ENCODE measurements at places on chromosomes 7 and 10. TPM values are rescaled to one million over a fixed set of nuclear protein-coding genes. Genes with fewer than 3 reads are reported as not detected.

- no peak for DNase-seq
Measured at GRCh38 chr10:124738441-124738840, 5.7 kb downstream of the FAM53B start.

DNA sequence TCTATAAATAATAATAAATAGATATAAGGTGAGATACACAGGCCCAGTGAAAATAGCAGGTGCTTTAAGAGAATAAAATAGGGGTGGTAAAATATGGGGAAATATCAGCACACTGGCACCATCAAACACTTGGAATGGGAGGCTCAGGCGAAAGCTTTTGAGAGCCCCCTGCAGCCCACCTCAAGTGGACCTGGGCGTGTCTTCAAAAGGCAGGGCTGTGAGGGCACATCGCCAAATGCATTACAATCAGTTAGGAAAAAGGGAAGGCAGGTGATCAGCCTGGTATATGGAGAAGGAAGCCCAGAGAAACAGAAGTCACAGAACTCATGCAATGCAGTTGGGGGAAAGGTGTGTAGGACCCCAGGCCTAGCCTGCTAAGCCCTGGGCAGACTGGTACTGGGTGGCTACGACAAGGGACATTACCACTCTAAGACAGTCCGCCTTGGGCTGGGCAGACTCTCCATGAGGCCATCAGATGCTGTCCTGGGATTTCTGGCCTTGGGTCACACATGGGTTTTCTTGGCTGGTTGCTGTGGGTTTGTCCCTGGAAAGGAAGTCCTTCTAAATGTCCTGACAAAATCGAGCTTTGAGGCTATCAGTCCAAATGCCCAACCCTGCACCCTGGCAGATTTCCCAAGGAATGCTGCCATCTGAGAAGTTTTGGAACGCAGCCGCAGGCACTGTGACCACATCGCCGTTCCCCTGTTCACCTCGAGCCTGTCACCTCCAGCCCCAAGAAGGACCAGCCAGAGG lies 330.6 kb downstream of the GRID1 start:
- DNase-seq: no peak

STOX1 gene
- not detected for total RNA-seq

DNA sequence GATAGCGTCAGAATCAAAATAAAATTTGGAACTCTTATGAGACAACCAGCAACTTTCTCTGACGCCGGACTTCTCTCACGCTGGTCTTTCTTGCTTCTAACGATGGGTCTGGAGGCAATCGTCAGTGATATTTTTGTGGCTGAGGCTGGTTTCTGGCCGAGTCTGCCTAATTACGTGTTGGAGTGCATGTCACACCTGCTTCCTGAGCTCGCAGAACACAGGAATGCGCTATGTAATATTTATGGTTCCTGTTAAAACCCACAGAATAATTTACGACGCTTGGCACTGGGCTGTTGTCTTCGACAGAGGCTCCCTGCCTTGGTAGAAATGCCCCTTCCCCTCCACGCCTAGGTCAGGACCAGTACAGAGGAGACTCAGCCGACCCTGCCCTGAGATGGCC lies 64.9 kb downstream of the NPTX2 start:
- no peak for DNase-seq

DNA sequence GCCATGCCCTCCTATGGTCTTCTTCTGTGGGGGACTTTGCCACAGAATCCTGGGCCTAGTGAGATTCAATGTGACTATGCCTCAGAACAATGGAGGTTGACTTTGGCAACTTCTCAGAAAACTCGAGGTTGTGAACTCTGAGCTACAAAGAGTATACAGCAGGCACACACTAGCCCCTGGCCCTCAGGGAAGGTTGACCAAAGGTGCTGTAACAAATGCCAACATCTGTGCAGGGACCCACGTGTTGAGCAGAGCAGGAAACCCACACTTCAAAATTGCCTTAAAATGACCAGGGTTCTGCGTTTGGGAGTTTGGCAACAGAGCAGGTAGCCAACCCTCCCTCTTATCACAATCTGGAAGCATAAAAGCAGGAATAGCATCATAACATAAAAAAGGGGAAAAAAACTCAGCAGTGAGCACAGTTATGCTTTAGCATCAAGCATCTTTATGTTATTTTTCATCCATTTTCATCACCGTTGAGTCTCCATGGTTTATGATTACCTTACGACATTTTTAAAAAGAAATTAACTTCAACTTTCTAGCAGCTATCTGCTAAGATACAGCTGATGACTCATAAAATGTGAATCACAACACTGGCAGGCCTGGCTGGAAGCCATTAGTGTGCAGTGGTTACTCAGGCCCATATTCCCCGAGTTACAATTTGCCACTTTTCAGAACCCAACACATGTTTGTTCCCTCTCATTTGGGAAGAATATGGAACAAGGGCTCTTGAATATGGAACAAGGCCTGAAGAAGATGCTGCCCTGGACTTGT lies 11.1 kb downstream of the PRLHR start:
- peak; percentile 89 for DNase-seq

FRMD4A gene
- 8.9 TPM for total RNA-seq

GRCh38 chr10:73625004-73625883 lies 16.0 kb downstream of the MYOZ1 start:
- peak; percentile 65 for DNase-seq

DNA sequence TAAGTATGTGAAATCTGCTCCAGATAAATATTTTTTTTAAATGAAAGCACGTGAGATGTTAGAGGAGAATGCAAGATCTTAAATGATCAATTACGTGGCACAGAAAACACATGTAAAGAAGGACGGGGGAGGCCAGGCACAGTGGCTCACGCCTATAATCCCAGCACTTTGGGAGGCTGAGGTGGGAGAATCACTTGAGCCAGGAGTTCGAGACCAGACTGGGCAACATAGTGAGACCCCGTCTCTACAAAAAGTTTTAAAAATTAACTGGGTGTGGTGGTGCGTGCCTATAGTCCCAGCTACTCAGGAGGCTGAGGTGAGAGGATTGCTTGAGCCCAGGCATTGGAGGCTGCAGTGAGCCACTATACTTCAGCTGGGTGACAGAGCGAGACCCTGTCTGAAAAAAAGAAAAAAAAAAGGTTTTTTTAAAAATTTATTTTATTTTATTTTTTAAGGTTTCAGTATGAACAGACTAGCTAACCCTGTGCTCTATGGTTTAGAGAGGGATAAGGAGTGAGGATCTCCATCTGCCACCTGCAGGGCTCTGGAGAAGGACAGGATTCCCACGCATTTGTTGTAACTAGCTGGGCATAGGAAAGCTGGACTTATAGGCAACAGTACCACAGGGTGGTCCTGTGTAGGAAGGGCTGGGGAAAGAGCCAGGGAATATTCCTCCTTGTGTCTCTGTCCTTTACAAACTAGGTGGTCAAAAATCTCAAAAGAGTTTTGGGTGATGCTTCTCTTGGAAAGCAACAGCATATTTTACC lies 113.2 kb downstream of the SPAG6 start:
- no peak for DNase-seq

PRXL2A gene
- total RNA-seq: 6.7 TPM

DNA sequence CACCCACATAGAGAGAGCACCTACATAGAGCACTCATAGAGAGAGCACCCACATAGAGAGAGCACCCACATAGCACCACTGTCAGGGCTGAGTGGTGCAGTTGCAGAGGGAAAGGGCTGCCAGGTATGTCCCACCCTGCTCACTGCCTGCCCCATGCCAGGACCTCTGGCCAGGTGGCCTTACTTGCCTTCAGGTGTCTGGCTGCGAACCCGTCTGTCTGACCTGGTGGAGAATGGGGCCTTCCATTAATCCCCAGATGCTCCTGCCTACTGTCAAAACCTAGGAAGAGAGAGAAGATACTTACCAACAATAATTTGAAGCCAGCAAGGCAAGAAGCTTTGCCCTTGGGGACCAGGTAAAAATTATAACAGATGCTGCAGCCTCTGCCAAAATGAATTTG lies 51.1 kb downstream of the INSIG1 start:
- DNase-seq: no peak

DNA sequence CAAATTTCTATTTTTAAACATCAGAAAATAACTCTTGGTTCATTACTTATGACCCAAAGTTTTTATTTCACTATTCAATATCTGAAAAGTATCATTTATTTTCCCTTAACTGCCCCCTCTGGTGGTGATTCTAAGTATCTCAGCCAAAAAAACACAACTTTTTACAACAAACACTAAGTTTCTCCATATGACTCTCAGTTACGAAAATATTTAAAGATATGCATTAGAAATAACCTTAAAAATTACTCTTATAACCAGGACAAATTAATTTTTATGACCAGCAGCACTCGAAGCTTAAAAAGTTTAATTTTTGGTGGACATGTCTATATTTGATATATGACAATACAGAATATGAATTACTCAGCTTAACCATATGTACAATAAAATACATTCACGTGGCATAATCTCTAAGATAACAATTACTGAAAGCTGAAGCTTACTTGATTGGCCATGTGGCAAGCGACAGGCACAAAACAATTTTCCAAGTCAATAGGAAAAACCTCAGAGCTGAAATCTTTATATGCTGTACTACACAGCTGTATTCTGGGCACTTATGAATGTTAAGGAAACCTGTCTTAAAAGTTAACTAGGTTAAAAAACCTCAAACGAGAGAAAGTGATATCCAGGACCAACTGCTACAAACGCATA lies 2.3 kb downstream of the HNRNPA2B1 start:
- peak; percentile 56 for DNase-seq

GRCh38 chr10:18793951-18794350 lies 134.7 kb downstream of the ARL5B start:
- peak; percentile 49 for DNase-seq
